Activated CD4-positive, alpha-beta T cell treated with anti-CD3 and anti-CD28 coated beads, Interleukin-2, amount 50 U/mL, for 48 hours (primary cell): ENCODE measurements at places on chromosomes 5 and 9.

GRCh38 chr5:16737620-16738364 is 121.0 kb upstream of the RETREG1 start:
- DNase-seq: no peak

DNA sequence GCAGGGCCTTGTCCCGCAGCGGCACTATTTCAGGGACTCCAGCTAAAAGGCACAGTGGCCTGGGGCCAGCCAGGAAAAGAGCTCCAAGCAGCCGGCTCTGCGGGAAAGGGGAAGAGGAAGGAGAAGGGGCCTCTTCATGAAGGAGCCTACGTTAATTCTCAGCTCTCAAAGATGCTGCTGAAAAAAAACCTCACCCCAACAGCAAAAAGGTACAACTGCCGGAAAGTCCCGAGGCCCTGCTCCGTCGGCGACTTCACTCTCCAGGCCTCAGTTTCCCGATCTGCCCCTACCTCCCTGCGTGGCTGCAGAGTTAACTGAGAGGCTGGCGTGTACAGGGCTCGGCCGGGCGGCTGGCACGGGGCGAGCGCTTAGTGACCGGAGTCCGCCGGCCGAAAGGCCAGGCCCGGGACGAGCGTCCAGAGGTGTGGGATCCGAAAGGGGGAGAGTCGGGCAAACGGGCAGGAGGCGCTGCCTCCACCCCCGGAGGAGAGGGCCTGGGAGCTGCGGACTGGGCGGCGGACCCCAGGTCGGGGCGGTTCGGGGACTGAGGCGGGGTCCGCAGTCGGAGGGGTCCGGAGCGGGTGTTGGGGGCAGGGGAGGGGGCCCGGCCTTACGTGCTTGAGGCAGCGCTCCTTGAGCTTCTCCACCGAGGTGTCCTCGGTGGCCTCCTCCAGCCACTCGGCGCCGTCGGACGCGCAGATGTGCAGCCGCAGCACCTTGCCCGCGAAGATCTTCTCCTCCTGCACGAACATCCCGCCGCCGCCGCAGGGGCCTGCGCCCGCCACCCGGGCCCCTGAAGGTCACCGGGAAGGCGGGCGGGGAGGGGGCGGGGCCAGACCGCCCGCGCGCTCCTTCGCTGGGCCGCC is 529 bp downstream of the UBAC1 start:
- no peak for DNase-seq

DNA sequence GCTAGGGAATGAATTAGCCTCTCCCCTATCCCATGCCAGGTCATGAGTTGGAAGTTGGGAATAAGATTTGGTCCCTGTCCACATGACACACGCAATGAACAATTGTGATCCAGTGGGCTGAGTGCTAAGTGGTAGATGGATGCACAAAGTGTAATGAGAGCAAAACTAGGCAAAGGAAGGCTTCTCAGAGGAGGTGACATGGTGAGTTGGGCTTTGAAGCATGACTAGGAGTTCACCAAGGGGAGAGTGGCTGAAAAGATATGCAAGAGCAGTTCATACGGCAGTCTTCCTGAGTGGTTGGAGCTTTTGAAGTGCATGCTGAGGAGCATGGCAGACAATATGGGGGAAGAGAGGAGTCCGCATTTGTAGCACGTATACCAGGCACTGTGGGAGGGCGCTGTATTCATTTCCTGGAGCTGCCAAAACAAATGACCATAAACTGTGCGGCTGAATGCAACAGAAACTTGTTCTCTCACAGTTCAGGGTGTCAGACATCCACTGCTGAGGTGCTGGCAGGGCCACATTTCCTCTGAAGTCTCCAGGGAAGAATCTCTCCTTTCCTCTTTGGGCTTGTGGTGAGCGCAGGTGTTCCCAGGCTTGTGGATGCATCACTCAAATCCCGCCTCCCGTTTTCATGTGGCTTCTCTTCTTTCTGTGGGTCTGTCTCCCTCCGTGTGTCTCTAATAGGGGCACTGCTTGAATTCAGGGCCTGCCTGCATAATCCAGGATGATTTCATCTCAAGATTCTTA is 49.5 kb downstream of the NSG2 start:
- DNase-seq: no peak

GRCh38 chr9:127523312-127523851 is 72.1 kb downstream of the LRSAM1 start:
- peak; percentile 42 for DNase-seq
